ENCODE measurements at places on chromosomes 11 and 22. TPM values are rescaled to one million over a fixed set of nuclear protein-coding genes. Genes with fewer than 3 reads are reported as not detected.

The ELFN2 gene
- total RNA-seq, result 0.36 TPM

The KCNK7 gene
- 1.7 TPM for total RNA-seq

The C11orf91 gene
- 0.69 TPM for total RNA-seq

The RAB3IL1 gene
- total RNA-seq, result 0.67 TPM

The HBB gene
- total RNA-seq, result not detected

The MMP12 gene
- total RNA-seq, result not detected

The FAM83F gene
- total RNA-seq, result 21.3 TPM

The INPPL1 gene
- 389 TPM for total RNA-seq

The VSIG10L2 gene
- total RNA-seq, result not detected

The RAB39A gene
- total RNA-seq, result 2.9 TPM

The NRGN gene
- 4.9 TPM for total RNA-seq

The MISFA gene
- total RNA-seq, result 8.4 TPM

The ARHGAP8 gene
- 105 TPM for total RNA-seq

The TPBGL gene
- not detected for total RNA-seq

DNA sequence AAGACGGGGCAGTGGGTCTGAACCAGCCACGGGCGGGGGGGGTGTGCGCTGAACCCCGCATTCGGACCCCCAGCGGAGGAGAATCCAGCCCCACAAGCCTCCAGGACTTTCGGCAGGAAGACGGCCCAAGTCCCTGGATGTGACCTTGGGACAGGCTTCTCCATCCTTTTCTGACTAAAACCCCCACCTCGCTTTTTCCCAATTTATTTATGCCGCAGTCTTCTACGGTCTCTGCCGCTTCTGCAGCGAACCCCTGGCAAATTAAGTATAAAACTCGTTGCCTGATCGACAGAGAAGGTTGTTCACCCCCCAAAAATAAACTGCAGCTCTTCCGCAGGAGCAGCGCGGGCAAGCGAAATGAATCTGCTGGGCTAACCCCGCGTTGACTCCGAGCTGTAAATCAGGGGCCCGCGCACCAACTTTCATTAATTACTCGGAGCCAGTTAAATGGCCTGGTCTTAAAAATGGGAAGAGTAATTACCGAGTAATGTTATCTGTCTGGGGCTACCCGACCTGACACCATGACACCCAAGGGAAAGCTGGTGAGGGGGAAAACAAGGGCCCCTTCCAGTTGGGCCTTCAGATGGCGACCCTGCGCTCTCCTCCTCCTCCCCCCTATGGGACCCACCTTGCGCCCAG is 6.6 kb downstream of the WT1 start:
- peaks cover 3% of the 10 kb centered on the region for H3K4me1 ChIP-seq
- H3K36me3 ChIP-seq, result no peaks in the 10 kb centered on the region
- H3K4me3 ChIP-seq, result no peak overlapping the region
- no peak overlapping the region for H3K27ac ChIP-seq
- no peak for DNase-seq

DNA sequence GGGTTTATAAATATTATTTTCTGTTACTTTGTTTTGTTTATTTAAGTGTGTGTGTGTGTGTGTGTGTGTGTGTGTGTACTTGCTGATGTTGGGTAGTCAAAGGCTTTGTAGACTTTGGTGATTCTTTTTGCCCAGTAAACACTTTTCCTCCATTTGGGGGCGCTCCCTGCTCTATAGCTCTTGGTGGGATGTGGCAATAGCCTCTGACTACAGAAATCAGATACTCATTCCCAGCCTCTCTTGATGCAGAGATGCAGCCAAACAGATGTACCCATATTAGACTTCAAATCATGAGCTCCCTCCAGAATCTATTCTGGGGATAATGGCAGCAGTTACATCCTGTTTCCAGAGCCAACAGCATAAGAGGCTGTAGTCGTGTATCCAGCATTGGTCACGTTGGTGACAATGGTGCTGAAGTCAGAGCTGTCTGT is 33.4 kb upstream of the APOL5 start:
- H3K4me3 ChIP-seq, result no peak overlapping the region
- DNase-seq, result no peak
- H3K27me3 ChIP-seq, result peaks cover 10% of the 10 kb centered on the region

GRCh38 chr11:74316772-74317505 is 5.5 kb upstream of the P4HA3 start:
- H3K4me3 ChIP-seq, result no peak overlapping the region
- no peaks in the 10 kb centered on the region for H3K36me3 ChIP-seq
- H3K27ac ChIP-seq, result no peak overlapping the region
- H3K27me3 ChIP-seq, result peaks cover 17% of the 10 kb centered on the region
- no peaks in the 10 kb centered on the region for H3K4me1 ChIP-seq

- DNase-seq, result no peak
- no peaks in the 10 kb centered on the region for H3K36me3 ChIP-seq
- peak overlapping the region; percentile 97 for H3K27ac ChIP-seq
- peaks cover 93% of the 10 kb centered on the region for H3K4me1 ChIP-seq
- no peaks in the 10 kb centered on the region for H3K27me3 ChIP-seq
Measured at GRCh38 chr11:12803086-12803826, 129.0 kb downstream of the TEAD1 start.

GRCh38 chr11:87290304-87290922 is 252.7 kb downstream of the TMEM135 start:
- H3K27me3 ChIP-seq, result no peaks in the 10 kb centered on the region
- no peaks in the 10 kb centered on the region for H3K4me1 ChIP-seq
- no peak overlapping the region for H3K27ac ChIP-seq
- H3K36me3 ChIP-seq, result no peaks in the 10 kb centered on the region
- no peak for DNase-seq
- H3K4me3 ChIP-seq, result no peak overlapping the region

DNA sequence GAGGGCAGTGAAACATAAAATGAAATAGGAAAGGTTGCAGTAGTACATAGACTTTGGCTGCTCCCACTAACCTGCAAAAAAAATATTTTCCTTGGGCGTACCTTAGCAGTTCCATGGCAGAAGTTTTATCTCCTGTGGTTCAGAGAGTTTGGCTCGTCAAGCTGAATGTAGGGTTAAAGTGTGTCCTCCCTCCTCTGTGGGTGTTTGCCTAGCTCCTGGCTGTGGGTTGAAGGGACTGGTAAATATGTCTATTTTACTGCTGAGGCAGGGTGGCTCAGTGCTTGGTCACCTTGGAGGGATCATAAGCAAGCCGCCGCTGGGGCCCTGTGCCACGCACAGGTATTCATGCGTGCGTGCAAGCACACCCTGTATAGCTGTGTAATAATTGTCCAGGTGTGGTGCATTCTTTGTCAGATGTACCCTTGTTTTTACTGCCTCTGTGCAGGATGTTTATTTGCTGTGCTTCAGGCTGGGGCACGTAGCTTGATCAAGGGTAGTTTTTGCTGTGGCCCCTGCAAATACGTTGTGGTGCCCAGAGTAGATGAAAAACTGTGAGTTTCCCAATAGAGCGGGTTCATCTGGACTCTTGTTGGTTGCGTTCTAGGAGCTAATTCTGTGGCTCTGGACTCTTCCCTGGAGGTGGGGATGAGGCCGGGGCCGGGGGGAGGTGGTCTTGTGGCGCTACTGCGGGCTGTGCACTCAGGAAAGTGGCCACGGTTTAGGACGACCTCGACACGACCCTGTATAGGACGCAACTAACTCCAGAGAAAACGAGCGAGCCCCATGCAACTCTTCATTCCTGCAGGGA is 732 bp upstream of the SORL1 start:
- H3K36me3 ChIP-seq, result no peaks in the 10 kb centered on the region
- no peak for DNase-seq
- H3K27ac ChIP-seq, result peak overlapping the region; percentile 63
- peaks cover 20% of the 10 kb centered on the region for H3K4me1 ChIP-seq
- peaks cover 18% of the 10 kb centered on the region for H3K27me3 ChIP-seq
- peak overlapping the region; percentile 95 for H3K4me3 ChIP-seq

- peaks cover 35% of the 10 kb centered on the region for H3K4me1 ChIP-seq
- no peak for DNase-seq
- H3K4me3 ChIP-seq, result no peak overlapping the region
- H3K27me3 ChIP-seq, result no peaks in the 10 kb centered on the region
- H3K27ac ChIP-seq, result no peak overlapping the region
Measured at GRCh38 chr22:40200795-40201530, 23.2 kb downstream of the TNRC6B start.

DNA sequence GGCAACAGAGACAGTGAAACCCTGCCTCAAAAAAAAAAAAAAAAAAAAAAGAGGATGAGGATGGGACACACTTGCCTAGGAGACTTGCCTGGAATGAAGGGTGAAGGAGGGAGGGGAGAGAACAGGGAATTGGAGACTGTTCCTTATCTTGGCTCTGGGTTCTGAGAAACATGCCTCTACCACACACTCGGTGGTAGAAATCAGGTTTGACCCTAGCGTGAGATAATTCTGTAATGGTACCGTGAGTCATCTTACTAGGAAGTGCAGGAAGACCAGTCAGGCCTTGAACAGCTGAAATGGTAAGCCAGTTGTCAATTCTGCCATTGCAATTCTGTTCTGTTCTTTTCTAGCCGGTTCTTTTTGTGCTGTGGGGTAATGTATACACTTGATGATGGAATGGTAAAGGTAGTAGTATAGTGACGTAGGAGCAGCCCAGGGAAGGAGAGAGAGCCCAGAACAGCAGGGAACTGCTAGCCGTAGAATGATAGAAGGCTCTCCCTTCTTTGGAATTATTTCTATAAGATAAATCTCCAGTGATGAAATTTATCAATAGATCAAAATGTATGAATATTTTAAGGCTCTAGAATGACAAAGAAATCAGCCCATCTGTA is 3.9 kb upstream of the AMBRA1 start:
- no peak for DNase-seq
- no peak overlapping the region for H3K27ac ChIP-seq
- peaks cover 13% of the 10 kb centered on the region for H3K4me1 ChIP-seq
- no peaks in the 10 kb centered on the region for H3K36me3 ChIP-seq

DNA sequence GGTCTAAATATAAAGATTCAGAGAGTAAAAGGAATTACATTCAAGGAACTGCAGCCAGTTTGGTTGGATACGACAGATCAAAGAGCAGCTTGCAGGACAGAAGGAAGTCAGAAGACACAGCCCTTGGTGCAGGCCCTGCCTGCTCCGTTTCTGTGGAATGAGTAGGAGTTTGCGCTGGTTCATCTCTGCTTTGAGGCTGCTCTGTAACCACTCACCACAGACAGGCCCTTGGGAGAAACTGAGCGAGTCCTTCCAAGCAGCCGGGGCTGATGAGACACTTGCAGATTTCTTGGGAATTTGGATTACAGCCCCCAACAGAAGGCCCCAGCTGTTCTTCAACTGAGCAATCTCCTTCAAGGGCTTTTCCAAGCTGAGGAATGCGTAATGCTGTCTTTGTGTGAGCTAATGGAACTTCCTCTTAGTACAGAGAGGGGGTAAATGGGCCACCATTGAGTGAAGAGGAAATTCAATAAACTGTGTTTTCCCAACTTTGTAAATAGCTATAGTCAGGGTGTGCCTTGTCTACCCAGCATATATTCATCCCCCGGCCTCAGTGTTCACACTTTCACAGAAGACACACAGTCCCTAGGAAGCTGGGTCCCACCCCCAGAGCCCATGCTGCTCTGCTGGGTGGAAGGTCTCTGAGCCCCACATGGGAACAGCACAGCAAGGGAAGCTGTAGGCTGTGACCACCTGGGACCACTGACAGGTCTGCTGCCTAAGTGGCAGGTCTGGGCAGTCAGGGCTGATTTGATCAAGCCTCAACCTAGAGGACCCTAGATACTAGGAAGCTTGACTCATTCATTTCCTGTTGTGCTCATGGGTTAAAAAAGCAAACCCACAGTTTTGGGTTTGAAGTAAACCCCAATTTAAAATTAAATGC is 16.6 kb downstream of the IL10RA start:
- DNase-seq, result no peak
- H3K4me3 ChIP-seq, result no peak overlapping the region
- no peak overlapping the region for H3K27ac ChIP-seq
- no peaks in the 10 kb centered on the region for H3K4me1 ChIP-seq
- H3K36me3 ChIP-seq, result no peaks in the 10 kb centered on the region
- peaks cover 20% of the 10 kb centered on the region for H3K27me3 ChIP-seq

- no peak for DNase-seq
- H3K27ac ChIP-seq, result no peak overlapping the region
- H3K4me1 ChIP-seq, result peaks cover 13% of the 10 kb centered on the region
- H3K27me3 ChIP-seq, result no peaks in the 10 kb centered on the region
- H3K4me3 ChIP-seq, result no peak overlapping the region
- no peaks in the 10 kb centered on the region for H3K36me3 ChIP-seq
Measured at GRCh38 chr11:96680211-96681018, 290.6 kb downstream of the JRKL start.

GRCh38 chr11:68411501-68411991 is 49.0 kb upstream of the PPP6R3 start:
- H3K27me3 ChIP-seq, result no peaks in the 10 kb centered on the region
- H3K36me3 ChIP-seq, result peaks cover 21% of the 10 kb centered on the region
- peaks cover 4% of the 10 kb centered on the region for H3K4me1 ChIP-seq
- H3K4me3 ChIP-seq, result no peak overlapping the region

- H3K36me3 ChIP-seq, result no peaks in the 10 kb centered on the region
- no peaks in the 10 kb centered on the region for H3K4me1 ChIP-seq
- no peak for DNase-seq
- no peak overlapping the region for H3K4me3 ChIP-seq
- peaks cover 59% of the 10 kb centered on the region for H3K27me3 ChIP-seq
Measured at GRCh38 chr11:120571476-120571875, 59.9 kb downstream of the GRIK4 start.

- no peak overlapping the region for H3K4me3 ChIP-seq
- DNase-seq, result no peak
- peaks cover 3% of the 10 kb centered on the region for H3K36me3 ChIP-seq
- H3K27ac ChIP-seq, result no peak overlapping the region
Measured at GRCh38 chr22:50469377-50470305, 5.2 kb downstream of the SBF1 start.

- H3K36me3 ChIP-seq, result peaks cover 1% of the 10 kb centered on the region
- H3K4me1 ChIP-seq, result peaks cover 5% of the 10 kb centered on the region
- no peak overlapping the region for H3K4me3 ChIP-seq
Measured at GRCh38 chr11:32758291-32758690, 36.2 kb downstream of the CCDC73 start.

- H3K27ac ChIP-seq, result no peak overlapping the region
- peaks cover 5% of the 10 kb centered on the region for H3K4me1 ChIP-seq
- H3K27me3 ChIP-seq, result no peaks in the 10 kb centered on the region
- no peak for DNase-seq
- H3K36me3 ChIP-seq, result no peaks in the 10 kb centered on the region
Measured at GRCh38 chr11:39589391-39589790, 1870.1 kb downstream of the LRRC4C start.

- H3K27ac ChIP-seq, result no peak overlapping the region
- H3K36me3 ChIP-seq, result no peaks in the 10 kb centered on the region
- H3K27me3 ChIP-seq, result peaks cover 32% of the 10 kb centered on the region
- no peak overlapping the region for H3K4me3 ChIP-seq
Measured at GRCh38 chr11:123316003-123316402, 114.1 kb upstream of the GRAMD1B start.

DNA sequence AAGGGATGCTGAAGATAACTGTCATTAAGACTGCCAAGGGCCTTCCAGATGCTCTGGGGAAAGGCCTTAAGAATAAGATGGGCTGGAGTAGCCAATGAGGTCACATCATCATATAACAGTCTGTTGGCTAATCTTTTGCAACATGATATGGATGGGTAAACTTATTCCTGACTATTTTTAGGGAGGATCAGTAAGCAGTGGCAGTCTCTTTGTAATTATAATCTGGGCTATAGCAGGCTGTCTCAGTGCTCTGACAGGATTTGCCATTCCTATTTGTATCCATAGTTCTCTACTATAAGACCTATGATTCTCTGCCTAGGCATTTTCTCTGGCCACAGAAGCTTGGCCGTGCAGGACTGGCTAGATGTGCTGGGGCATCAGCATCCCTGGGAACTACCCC is 16.1 kb upstream of the CALCB start:
- H3K27ac ChIP-seq, result no peak overlapping the region
- H3K36me3 ChIP-seq, result no peaks in the 10 kb centered on the region
- no peak overlapping the region for H3K4me3 ChIP-seq
- no peak for DNase-seq
- peaks cover 25% of the 10 kb centered on the region for H3K27me3 ChIP-seq

GRCh38 chr11:74720596-74721478 is 10.4 kb downstream of the CHRDL2 start:
- H3K4me1 ChIP-seq, result peaks cover 7% of the 10 kb centered on the region
- no peaks in the 10 kb centered on the region for H3K36me3 ChIP-seq
- DNase-seq, result no peak
- H3K27me3 ChIP-seq, result peaks cover 35% of the 10 kb centered on the region
